Cortex of kidney (tissue), 1 donor: ENCODE measurements at places on chromosomes 4 and X.

DNA sequence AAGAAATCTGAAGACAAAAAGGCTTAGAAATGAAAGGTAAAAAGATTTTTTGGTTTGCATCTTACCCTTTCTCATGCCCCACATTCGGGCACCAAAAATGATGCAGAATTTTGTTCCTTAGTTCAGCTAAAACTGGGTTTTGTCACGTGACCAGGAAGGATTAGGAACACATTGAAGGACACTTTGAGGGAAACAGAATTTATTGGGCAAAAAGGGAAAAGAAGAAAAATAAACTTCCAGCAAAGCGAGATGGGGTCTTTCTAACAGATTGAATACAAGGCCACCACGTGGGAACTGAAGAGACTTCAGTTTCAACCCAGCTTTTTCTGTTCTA lies 81.3 kb upstream of the SMARCA5 start:
- DNase-seq: no peak

GRCh38 chr4:21191317-21191716 lies 491.1 kb downstream of the PACRGL start:
- no peak for DNase-seq

DNA sequence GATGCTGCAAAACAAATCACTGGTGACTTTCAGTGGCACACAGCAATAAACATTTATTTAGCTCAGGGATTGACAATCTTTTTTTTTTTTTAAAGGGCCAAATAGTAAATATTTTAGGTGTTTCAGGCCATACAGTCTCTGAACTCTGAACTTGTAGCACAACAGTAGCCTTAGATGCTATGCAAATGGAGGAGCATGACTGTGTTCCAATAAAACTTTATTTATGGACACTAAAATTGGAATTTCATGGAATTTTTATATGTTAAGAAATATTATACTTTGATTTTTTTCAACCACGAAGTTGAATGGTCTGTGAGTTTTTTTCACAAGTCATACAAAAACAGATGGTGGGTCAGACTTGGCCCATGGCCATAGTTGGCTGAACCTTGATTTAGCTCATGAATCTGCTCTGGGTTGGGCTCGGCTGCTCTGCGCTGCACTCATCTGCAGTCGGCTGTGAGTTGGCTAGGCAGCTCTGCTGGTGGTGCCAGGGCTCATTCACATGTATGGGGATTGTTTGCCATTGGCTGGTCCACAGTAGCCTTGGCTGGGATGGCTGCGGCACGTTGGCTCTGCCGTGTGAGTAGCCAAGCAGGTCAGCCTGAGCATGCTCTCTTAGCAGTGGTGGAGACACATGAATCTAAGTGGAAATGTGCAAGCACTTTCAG lies 231.7 kb upstream of the PGRMC2 start:
- DNase-seq: no peak

GRCh38 chr4:76726176-76726575 lies 171.8 kb downstream of the SOWAHB start:
- DNase-seq: no peak

GRCh38 chr4:169840554-169840953 lies 82.8 kb upstream of the HPF1 start:
- DNase-seq: no peak

DNA sequence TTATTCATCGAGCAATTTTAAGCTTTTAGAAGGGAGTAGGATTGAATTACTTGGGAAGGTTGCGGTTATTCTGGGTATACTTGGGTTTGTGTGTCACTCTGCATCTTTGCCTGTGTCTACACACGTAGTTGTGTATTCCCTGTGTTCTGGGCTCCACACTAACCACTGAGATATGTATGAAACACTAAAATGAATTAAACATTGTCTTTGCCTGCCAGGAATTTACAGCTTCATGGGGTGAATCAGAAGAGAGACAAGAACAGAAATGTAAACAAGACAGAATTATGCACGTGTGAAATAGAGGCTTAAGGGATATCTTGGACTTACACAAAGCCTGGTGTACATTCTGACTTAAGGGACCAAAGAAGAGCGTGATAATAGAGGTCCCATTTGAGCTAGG lies 228.5 kb downstream of the AFF2 start:
- DNase-seq: no peak

DNA sequence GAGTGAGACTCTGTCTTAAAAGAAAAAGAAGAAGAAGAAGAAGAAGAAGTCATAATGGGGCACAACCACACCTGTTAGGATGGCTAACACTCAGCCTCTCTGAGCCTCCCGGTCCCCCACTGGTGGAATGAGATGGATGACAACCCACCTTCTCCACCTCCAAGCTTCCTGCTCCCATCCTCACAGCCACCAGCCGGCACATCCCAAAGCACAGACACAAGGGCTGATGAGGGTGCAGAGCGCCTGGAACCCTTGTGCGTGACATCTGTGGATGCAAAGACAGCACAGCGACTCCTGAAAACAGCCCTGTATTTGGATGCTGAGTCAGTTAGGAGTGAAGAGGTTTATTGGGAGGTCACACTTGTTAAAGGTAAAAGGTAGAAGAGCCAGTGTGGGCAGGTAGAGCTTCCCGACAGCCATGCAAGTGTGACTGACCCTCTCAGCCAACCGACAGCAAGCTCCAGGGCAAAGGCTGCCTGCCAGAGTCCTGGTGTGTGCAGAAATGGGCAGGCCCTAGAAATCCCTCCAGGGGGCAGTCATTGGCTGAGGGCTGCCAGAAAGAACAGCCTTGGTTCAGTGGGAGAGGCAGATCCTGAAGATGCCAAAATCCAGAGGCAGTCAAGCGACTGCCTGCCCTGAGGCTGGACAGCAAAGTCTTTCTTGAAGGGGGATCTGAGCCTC lies 26.6 kb upstream of the MAN2B2 start:
- no peak for DNase-seq

GRCh38 chr4:181870326-181870725 lies 372.9 kb upstream of the TENM3 start:
- DNase-seq: no peak

GRCh38 chrX:12977761-12978204 lies 2.9 kb downstream of the TMSB4X start:
- DNase-seq: no peak

GRCh38 chr4:7711307-7711963 lies 228.2 kb downstream of the AFAP1 start:
- no peak for DNase-seq

DNA sequence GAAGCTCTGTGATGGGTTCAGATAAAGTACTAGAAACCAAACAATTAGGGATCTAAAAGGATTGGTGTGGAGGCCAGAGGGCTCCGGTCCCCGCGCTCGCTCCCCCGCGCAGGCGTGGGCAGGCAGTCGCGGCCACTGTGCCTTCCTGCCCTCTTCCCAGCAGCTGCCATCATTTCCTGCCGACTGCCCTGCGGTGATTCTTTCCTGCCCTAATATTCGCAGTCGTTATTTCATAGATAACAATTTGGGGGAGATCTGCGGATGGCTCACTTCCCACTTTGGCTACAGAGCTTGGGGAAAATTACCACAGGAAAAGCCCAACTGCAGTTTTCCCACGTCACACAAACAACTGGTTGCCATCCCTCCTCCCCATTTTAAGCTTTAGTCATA lies 2.2 kb downstream of the GRIA2 start:
- no peak for DNase-seq

GRCh38 chrX:115521741-115522140 lies 39.2 kb upstream of the PLS3 start:
- DNase-seq: no peak

DNA sequence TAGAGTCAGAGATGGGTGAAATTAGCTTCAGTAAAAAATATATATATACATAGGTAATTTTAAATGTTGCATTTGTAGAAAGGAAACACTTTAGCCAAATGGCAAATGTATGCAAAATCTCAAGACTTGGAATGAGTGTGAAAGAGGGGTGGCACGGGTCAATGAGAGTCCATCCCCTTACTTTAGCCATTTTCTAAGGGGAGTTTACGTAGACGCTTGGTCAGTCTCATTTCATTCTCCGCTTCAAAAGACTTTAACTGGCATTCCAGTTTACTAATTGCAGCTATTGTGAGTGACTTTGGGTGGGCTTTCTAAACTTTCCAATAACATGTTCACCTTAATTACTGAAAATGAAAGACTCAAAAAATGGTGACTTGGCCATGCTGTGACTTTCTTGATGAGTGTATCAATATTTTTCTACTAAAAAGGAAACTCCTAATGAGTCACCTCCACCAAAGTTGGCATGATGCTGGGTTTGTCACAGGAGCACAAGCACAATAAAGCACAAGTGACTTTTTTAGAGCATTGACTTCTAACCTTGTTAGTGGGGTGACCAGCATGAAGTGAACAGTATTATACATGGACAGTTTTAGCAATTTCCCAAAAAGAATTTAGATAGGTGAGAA lies 356.0 kb upstream of the RASGEF1B start:
- DNase-seq: no peak

- no peak for DNase-seq
These were observed 638 bp downstream of the BLTP1 start for GRCh38 chr4:122152711-122153226.

GRCh38 chrX:129013574-129013973 lies 509.7 kb downstream of the SMARCA1 start:
- DNase-seq: no peak

DNA sequence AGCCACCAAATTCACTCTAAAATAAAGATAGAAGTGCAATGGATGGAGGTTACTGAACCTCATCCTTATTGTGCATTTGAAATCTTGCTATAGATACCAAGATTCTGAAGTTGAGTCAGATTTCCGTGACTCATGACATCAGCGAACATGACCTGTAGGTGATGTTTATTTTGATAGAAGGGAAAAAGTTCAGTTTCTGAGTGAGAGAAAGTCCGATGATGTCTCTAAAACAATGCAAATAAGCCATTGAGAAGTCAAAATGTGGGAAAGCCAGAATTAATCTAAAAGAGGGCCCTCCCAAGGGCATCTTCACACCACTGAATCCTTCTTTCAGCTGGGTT lies 20.0 kb downstream of the PHOX2B start:
- no peak for DNase-seq

DNA sequence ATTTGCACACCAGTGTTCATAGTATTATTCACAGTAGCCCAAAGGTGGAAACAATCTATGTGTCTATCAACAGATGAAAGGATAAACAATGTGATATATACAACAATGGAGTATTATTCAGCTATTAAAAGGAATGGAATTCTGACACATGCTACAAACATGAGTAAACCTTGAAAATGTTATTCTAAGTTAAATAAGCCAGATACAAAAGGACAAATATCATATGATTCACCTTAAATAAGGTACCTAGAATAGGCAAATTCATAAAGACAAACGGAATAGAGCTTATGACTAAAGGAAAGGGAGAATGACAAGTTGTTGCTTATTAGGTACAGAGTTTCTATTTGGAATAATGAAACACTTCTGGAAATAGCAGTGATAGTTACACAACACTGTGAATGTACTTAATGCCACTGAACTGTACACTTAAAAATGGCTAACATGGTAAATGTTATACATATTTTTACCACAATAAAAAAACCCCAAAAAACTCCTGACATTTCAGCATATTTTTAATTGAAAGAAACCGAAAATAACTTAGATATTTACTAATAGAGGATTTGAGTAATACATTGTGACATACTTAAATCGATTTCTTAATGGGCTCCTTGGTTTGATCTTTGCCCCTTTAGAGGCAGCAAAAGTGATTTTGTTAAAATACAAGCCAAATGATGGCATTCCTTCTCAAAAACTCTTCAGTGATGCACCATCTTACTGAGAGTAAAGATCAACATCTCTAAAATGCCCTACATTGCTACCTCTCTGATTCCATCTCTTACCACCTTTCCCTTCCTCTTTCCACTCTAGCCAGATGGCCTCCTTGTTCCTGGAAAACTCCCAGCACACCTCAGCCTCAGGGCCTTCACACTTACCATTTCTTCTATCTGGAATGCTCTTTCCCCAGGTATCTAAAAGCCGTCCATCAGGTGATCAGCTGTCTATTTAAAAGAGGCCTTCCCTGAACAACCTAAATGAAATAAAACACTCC lies 8.6 kb upstream of the CYP2U1 start:
- DNase-seq: no peak

DNA sequence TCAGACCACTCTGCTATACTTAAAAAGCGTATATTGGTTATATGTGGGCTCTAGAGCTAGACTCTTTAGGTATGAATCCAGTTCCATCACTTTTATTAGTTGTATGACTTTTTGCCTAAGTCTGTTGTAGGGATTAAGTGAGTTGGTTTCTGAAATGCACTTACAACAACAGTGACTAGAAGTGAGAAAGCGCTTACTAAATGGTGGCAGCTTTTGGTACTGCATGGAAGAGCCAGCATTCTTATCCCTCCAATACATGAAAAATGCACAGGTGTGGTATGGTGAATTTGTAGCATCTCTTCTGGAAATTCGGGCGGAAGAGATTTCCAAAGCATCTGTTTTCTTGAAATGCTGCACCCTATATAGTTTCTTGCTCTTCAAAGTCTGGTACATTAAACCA lies 117.1 kb downstream of the SPANXA1 start:
- no peak for DNase-seq

DNA sequence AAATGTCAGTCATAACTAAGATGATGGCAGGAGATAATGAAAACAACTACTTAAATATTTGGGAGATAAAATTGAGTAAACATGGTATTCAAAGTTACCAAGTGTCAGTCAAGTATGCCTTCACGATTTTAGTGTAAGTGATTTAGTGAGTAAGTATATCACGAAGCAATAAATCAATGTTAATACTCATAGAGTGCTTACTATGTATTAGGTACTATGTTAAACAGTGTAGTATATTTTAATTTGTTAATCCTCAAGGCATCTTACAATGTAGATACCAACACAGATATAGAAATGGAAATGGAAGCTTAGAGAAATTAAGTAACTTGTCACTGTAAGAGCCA lies 59.6 kb downstream of the ANXA3 start:
- no peak for DNase-seq

GRCh38 chr4:17646693-17647092 lies 32.3 kb downstream of the MED28 start:
- DNase-seq: no peak

- no peak for DNase-seq
These were observed 156.9 kb downstream of the NLGN4X start for GRCh38 chrX:6071731-6072130.

GRCh38 chr4:5446595-5447226 lies 261.6 kb downstream of the EVC2 start:
- DNase-seq: no peak

DNA sequence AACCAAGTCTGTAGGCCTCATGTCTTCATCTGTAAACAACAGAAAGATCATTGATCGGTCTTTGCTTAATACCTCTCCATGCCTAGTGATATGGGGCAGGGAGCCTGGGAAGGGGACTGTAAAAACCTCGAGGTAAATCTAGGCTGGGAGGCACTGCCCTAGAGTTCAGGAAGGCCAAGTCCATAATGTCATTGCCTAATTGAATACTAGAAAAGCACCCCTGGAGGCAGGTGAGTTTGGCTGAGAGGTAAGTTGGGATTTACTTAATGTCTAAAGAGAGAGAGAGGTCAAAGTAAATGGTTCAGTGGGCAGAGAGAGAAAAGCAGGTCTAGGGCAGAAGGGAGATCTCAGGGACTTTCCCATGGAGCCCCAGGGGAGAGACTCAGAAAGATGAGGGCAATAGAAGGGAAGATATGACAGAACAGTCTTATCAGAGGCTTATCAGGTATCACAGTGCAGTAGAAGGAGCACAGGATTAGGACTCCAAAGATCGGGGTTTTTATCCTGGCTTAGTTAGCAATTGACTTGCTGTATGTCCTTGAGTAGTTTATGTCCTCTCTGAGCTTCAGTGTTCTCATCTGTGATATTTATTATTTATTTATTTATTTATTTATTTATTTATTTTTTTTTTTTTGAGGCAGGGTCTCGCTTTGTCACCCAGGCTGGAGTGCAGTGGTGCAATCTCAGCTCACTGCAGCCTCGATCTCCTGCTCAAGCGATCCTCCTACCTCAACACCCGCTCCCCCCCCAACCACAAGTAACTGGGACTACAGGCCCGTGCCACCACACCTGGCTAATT lies 85.2 kb downstream of the SLC16A2 start:
- no peak for DNase-seq
